ENCODE measurements at places on chromosomes 16 and 17. TPM values are rescaled to one million over a fixed set of nuclear protein-coding genes. Genes with fewer than 3 reads are reported as not detected.

The TMIGD1 gene
- polyA plus RNA-seq = not detected

The CACNG3 gene
- polyA plus RNA-seq = not detected

The MYH8 gene
- not detected for polyA plus RNA-seq

The ADAM11 gene
- 0.18 TPM for polyA plus RNA-seq

The CYB5B gene
- polyA plus RNA-seq = 220 TPM

The CDH8 gene
- not detected for polyA plus RNA-seq

- H3K4me1 ChIP-seq = no peaks in the 10 kb centered on the region
- no peaks in the 10 kb centered on the region for H3K27me3 ChIP-seq
- DNase-seq = no peak
- no peak overlapping the region for H3K4me3 ChIP-seq
- H3K27ac ChIP-seq = no peak overlapping the region
Measured at GRCh38 chr16:83171396-83171795, 544.6 kb downstream of the CDH13 start.

- H3K36me3 ChIP-seq = no peaks in the 10 kb centered on the region
- H3K4me3 ChIP-seq = no peak overlapping the region
- no peak for DNase-seq
- no peak overlapping the region for H3K27ac ChIP-seq
- peaks cover 4% of the 10 kb centered on the region for H3K4me1 ChIP-seq
Measured at GRCh38 chr17:31487063-31487647, 95.7 kb downstream of the RAB11FIP4 start.

DNA sequence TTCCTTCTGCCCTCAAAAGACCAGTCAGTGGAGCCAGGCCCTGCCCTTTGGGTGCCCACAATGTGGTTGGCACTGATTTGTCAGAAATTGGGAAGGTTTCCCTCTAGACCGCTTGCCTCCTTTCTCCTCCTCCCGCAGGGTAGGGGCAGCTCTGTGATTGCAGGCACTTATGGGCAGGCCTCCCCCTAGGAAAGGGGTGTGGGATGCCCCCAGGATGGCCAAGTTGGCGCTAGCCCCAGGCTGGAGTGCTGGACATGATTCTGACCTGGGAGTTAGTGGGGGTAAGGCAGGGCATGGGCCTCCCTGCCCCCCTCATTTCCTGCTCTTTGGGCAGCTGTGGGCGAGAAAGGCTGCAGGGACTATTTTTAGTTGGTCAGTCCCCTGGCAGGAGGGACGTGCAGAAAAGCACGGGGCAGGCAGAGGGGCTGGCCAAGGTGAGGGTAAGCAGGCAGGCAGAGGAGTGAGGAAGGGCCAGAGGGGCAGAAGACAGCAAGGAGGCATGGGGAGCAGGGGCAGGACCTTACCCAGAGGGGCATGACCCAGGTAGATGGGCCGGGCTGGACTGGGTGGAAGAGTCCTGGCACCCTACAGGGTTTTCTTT is 3.3 kb downstream of the RARA start:
- no peak overlapping the region for H3K27ac ChIP-seq
- no peak overlapping the region for H3K4me3 ChIP-seq
- no peaks in the 10 kb centered on the region for H3K36me3 ChIP-seq
- no peaks in the 10 kb centered on the region for H3K27me3 ChIP-seq
- H3K4me1 ChIP-seq = peaks cover 64% of the 10 kb centered on the region

- no peaks in the 10 kb centered on the region for H3K36me3 ChIP-seq
- no peaks in the 10 kb centered on the region for H3K27me3 ChIP-seq
- H3K4me3 ChIP-seq = no peak overlapping the region
- no peak overlapping the region for H3K27ac ChIP-seq
Measured at GRCh38 chr17:29151567-29151966, 28.6 kb downstream of the MYO18A start.

DNA sequence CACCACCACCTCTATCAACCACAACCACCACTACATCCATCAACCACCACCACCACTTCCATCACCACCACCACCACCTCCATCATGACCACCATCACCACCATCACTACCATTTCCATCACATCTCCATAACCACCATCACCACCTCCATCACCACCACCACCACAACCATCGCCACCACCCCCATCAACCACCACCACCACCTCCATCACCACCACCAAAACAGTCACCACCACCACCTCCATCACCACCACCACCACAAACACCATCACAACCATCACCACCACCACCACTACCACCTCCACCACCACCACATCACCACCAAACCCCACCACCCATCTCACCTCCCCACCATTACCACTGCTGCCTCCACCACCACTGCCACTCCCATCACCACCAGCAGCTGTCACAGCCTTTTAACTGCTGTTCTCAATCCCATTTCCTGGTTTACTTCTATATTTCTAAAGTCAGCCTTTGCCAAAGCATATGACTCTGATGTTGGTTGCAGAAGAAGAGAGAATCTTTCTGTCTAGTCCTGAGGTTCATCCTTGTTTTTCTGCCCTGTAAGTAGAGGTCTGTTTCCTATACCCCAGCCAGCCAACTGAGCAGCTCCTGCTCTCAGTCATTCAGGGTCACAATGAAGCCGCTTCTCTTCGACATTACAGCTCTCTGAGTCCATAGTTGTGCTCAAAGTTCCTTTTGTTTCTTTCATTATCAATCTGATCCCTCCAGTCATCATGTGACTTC is 14.0 kb downstream of the MARCHF10 start:
- peaks cover 15% of the 10 kb centered on the region for H3K4me1 ChIP-seq
- DNase-seq = no peak
- H3K27me3 ChIP-seq = no peaks in the 10 kb centered on the region
- H3K27ac ChIP-seq = no peak overlapping the region
- H3K4me3 ChIP-seq = no peak overlapping the region

DNA sequence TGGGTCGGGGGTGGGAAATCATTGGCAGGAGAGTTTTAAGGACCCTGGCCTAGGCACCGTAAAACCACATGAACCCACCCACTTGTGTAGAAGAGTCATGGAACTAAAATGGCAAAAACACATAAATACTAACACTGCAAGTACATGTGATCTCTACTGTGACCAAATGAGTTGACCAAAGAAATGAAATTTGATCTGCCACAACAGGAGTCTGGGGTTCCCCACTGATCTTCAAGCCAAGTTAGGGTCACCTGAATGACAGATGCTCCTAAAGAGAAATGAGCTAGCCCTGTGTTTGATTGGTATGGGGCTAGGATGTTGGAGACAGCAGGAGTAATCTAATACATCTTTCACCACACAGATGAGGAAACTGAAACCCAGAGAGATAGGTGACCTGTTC is 21.5 kb upstream of the SKAP1 start:
- no peak overlapping the region for H3K4me3 ChIP-seq
- H3K27me3 ChIP-seq = peaks cover 9% of the 10 kb centered on the region
- H3K27ac ChIP-seq = no peak overlapping the region
- no peaks in the 10 kb centered on the region for H3K4me1 ChIP-seq

- no peaks in the 10 kb centered on the region for H3K27me3 ChIP-seq
- H3K27ac ChIP-seq = no peak overlapping the region
- no peak overlapping the region for H3K4me3 ChIP-seq
- peaks cover 26% of the 10 kb centered on the region for H3K36me3 ChIP-seq
- DNase-seq = no peak
- peaks cover 33% of the 10 kb centered on the region for H3K4me1 ChIP-seq
Measured at GRCh38 chr16:70570967-70571570, 47.5 kb downstream of the SF3B3 start.

GRCh38 chr16:83845263-83845662 is 37.5 kb downstream of the HSBP1 start:
- H3K27ac ChIP-seq = no peak overlapping the region
- no peak for DNase-seq
- H3K36me3 ChIP-seq = no peaks in the 10 kb centered on the region
- no peaks in the 10 kb centered on the region for H3K27me3 ChIP-seq

DNA sequence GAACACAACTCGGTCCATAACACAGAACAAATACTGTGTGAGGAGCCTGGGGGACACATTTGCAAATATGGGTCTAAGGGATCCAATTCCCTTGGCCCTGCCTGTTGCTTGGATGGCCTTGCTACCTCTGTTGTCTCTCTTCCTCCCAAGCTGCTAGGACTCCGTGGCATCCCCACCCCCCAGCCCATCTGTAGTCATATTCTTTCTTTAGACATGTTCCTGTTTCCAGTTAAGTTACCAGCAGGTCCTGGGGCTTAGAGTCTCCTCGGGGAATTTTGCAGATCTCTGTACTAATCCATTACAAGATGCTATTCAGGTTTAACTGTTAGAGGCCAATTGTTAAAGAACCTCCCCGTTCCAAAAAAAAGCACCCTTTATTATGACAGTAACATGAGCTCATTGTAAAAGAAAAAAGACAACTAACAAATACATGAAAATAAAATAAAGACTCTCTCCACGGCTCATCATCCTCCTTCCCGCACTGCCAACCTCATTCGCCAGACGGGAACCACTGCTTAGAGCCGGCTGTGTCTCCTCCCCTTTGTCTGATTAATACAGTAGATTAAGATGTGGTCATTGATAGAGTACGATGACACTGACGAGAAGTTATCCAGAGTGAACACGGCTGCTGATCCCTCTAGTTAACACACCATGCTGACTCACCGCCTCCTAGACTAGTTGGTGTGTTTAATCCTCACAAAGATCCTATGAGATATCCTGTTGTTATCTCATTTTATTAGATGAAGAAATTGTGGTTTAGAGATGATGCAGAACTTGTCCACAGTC is 22.2 kb downstream of the HS3ST4 start:
- H3K4me3 ChIP-seq = no peak overlapping the region
- H3K4me1 ChIP-seq = no peaks in the 10 kb centered on the region
- no peak overlapping the region for H3K27ac ChIP-seq
- no peak for DNase-seq

Measured in fibroblast of lung (primary cell).